ENCODE measurements at places on chromosomes 16 and 17.

DNA sequence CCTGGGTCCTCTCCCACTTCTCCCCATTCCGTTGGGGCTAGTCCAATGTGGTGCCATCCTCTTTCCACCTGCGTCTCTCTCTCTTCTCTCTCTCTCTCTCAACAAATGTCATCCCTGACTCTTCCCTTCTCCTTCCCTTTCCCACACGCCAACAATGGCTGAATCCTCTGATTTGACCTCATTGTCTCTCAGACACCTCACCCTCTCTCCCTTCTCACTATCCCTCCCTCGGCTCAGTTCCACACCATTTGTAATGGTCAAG lies 628 bp upstream of the ZNF18 start:
- no peak for DNase-seq

- DNase-seq: no peak
These were observed 6.2 kb downstream of the NTAN1 start for GRCh38 chr16:15049581-15050180.

- no peak for DNase-seq
These were observed 9.7 kb downstream of the DRC7 start for GRCh38 chr16:57704011-57704904.

DNA sequence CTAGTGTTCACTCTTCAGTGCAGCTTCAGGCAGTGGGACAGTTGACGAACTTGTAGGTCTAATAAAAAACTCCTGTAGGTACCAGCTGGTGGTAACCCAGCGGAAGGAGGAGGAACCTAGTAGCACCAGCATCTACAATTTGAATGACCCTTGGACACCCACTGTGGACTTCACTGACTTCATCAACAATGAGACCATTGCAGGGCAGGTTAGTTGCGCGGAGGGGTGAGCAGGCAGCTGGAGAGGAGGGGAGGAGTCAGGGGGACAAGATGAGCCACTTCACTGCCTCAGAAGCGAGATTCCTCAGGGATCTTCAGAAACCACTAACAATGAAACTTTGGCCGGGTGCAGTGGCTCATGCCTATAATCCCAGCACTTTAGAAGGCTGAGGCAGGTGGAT lies 22.3 kb downstream of the AOC3 start:
- DNase-seq: no peak

DNA sequence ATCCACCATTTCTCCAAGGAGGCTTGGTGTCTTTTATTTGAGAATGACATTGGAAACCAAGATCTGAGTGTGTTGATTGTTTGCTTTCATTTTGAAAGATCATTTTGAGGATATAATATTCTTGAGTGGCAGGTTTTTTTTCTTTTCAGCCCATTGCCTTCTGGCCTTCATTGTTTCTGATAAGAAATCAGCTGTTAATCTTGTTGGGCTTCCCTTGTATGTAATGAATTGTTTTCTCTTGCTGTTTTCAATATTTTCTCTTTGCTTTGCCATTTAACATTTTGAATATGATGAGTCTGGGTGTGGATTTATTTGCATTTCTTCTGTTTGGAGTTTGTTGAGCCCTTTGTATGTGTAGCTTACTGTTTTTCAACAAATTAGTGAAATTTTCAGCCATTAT lies 22.0 kb downstream of the PRSS54 start:
- no peak for DNase-seq
